ENCODE measurements at places on chromosomes 12 and 14. TPM values are rescaled to one million over a fixed set of nuclear protein-coding genes. Genes with fewer than 3 reads are reported as not detected.

DNA sequence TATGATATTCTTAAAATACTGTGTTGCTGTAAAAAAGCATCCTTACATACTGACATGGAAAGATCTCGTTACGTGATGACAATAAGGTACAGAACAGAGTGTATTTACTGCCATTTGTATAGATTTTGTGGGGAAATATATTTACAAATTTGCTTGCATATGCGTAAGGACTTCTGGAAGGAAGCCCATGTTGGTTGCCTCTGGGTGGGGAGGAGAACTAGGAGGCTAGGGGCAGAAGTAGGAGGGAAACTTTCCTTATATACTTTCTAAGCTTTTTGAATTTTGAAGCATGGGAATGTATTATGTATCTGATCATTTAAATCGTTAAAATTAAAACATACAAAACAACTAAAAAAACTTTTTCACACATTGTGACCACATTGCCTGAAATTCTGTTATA lies 9.7 kb downstream of the MYO1A start:
- H3K36me3 ChIP-seq = no peaks in the 10 kb centered on the region
- H3K27me3 ChIP-seq = peaks cover 4% of the 10 kb centered on the region
- no peak overlapping the region for H3K27ac ChIP-seq

DNA sequence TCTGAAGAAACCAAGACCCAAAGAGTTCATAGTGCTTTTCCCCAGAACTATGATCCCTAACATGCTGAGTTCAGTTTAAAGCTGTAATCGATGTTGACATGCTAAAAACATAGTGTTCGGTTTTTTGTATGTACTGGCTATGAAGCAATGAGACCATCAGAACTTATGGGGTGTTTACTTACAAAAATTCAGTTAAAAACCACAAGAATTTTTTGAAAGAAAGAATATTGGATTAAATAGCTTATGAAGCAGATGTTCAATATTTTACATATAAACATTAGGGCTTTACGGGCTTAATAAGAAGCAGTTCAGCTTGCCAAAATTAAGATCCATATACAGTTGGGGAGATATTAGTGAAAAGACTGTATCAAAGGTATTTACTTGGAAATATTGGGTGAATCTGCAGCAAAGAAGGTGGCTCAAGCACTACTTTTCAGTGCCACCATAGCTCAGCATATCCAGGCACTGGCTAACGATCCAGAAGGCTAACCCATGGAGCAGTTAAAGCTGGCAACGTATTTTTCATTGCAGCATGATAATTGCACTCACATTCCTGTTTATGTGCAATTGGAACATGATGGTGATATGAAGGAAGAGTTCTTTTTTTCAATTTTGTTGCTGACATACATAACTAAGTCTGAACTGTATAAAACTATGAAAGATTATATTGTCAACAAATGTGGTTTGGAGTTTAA lies 125.9 kb downstream of the EFCAB11 start:
- peaks cover 2% of the 10 kb centered on the region for H3K27me3 ChIP-seq
- H3K27ac ChIP-seq = no peak overlapping the region
- H3K36me3 ChIP-seq = no peaks in the 10 kb centered on the region

DNA sequence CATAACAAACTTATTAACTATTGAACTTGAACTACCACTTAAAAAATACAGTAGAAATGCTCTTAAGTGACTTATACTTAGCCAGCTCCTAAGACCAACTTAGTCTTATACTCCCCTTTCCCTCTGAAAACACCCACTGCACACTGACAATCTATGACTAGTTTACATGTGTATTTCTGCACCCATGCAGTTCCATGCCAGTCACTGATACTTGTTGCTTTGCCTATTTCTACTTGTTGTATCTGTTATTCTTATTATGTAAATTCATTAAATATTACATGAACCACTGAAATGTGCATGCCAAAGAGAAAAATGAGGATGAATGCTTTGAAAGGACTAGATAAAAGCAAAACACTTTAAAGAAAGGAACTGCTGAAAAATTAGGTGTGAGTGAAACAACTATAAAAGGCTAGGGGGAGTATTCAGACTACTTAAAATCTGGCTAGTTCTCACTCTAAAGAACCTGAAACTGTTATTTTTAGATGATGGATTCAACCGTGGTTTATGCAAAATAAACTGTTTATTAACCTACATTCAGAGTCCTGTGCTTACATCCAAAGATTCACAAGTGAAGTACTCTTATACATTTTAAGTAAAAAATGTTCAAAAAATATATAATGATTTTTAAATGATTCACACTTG lies 74.7 kb downstream of the RPS6KA5 start:
- H3K4me1 ChIP-seq = peaks cover 4% of the 10 kb centered on the region
- no peaks in the 10 kb centered on the region for H3K36me3 ChIP-seq
- DNase-seq = no peak
- H3K27ac ChIP-seq = no peak overlapping the region

DNA sequence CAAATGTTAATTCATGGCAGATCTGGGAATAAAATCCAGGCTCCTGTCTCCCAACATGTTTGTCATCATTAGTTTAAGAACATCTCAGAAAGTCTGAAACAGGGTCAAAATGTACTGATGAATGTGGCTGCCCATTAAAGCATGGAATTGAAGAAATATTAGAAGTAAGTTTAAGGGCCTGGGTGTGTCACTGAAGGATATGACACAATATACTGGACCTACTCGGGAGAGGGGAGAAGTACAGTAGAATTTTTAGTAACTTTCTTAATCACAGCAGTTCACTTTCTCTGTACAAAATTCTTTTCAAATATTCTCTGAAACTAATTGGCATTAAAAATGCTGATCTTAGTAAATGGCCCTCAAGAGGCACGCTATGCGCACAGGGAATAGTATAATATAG lies 185.5 kb downstream of the ETV6 start:
- H3K27ac ChIP-seq = no peak overlapping the region
- H3K4me1 ChIP-seq = peaks cover 48% of the 10 kb centered on the region
- peaks cover 16% of the 10 kb centered on the region for H3K36me3 ChIP-seq
- DNase-seq = no peak
- H3K27me3 ChIP-seq = no peaks in the 10 kb centered on the region

The PPP2R5C gene
- 71.5 TPM for total RNA-seq

The MGST1 gene
- 55.9 TPM for total RNA-seq

The ZFC3H1 gene
- 42.8 TPM for total RNA-seq

The HVCN1 gene
- 11.9 TPM for total RNA-seq

All from endothelial cell (in vitro differentiated cells).